Lower leg skin (tissue), 4 donors: ENCODE measurements at places on chromosomes 1 and 21.

DNA sequence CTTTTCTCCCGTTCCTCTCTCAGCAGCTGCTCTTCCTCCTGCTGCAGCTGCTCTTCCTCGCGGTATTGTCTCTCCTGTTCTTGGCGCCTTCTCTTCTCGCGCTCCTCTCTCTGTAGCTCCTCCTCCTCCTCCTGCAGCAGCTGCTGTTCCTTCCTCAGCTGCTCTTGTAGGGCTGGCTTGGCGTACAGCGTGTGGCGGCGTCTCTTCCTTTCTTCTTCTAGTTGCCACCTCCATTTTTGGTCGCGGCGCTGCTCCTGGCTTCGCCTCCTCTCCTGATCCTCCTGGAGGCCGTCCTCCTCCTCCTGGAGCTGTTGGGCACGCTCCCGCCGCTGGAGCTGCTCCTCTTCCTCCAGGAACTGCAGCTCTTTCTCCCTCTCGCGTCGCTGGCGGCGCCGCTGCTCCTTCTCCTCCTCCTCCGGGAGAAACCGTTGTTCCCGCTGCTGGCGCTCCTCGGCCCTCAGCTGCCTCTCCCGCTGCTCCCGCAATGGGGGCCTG, 4.8 kb downstream of the TCHH start:
- no peak for DNase-seq

DNA sequence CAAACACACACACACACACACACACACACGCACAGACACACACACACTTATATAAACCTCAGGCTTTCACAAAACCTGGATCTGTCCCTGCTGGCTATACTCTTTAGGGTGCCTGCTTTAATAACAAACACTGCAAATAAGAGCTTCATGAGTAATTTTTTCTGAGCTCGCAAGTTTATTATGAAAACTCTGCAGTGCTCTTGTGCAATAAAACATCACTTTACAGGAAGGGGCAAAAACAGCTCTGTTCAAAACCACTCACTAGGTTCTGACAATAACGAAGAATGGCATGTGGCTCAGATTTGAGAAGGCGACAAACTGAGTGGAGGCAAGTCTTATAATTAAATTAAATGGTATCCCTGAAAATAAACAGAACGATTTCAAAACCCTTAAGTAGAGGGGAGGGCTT, 42.6 kb upstream of the CTPS1 start:
- no peak for DNase-seq

DNA sequence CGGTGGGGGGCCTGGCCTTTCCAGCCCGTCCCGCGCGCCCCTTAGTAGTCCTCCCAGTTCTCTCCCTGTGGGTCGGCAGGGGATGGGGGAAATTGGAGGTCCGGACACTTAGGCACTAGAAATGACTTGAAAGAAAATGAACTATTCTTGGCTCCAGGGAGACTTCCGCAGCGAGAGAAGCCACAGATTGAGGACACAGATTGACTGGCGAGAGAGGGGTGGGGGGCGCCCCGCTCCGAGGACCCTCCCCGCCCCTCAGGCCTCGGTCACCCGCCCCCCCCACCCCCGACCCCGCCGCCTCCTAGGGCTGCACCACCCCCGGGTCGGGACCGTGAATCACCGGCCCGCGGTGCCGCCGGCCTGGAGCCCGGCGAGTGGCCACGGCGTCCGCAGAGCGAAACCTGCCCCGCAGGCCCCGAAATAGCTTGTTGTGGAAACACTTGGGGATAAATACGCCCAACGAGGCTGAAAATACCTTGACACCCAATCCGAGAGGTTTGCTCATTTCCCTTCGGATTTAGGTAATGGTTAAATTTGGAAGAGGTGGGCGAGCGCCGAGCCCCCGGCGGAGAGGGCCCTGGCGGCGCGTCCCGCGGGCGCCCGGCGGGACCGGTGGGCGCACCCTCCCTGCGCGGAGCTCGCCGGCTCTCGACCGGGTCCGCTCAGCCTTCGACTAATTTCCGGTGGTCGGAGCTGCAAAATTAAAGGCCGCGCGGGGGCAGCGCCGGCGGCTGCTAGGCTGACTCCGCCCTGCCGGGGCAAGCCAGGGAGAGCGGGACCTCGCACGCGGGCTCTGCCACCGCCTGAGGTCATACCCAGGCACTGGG, at the start of gene GFI1:
Gene GFI1 (minus strand): TSS at position 675 of the 827 bp plus-strand sequence. CDS start 3,438 bp downstream, outside the sequence.
- DNase-seq = no peak

DNA sequence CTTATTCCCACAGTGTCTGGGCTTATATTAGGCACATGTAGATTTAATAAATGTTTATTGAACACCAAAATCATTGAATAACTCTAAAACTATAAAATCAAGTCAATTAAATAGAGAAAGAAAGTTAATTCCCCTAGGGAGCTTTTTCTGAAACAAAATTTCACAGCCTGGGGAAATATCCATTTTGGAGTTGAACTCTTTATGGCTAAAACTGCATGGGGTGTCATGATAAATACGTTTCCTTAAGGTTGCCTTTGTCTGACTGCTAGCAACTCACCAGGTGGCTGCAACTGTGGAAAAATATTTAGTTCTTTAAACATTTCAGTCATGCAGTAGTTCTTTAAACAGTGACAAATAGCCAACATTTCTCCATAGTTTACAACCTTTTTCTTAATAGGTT, 496.1 kb downstream of the LRRIQ3 start:
- DNase-seq = no peak

- DNase-seq = no peak
These were observed 226.1 kb downstream of the RGS7 start for GRCh38 chr1:241130881-241131280.

DNA sequence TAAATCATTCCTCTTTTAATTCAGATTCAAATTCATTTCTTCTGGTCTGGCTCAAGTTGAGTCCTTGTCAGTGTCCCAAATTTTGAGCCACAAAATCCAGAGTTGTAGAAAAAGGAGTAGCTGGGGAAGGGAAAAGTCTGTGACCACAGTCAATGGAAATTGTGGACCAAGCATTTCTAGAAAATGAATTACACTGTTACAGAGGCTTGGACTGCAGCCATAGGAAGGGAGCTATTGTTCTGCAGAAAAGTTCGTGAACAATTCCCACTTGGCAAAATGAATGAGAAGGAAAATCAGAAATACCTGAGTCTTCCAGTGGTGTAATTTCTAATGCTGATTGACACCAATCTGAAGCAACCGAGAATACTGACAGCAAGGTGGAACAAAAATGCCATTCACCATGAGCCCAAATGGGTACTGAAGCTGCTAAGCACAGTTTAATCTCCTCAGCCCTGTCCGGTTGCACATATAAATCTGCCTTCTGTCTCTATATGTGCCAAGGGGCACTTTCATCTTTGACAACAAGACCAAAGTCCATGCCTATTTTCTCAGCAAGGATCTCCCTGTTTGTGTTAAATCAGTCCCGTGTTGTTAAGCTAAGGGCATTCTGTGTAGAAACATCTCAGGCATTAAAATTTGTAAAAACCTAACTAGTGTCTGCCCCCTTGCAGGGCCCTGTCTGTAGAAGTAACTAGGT, 51.3 kb downstream of the TEX35 start:
- no peak for DNase-seq

GRCh38 chr1:217542136-217542777, 88.6 kb downstream of the GPATCH2 start:
- DNase-seq = no peak

GRCh38 chr1:91450260-91450659, 45.6 kb upstream of the HFM1 start:
- DNase-seq = no peak

DNA sequence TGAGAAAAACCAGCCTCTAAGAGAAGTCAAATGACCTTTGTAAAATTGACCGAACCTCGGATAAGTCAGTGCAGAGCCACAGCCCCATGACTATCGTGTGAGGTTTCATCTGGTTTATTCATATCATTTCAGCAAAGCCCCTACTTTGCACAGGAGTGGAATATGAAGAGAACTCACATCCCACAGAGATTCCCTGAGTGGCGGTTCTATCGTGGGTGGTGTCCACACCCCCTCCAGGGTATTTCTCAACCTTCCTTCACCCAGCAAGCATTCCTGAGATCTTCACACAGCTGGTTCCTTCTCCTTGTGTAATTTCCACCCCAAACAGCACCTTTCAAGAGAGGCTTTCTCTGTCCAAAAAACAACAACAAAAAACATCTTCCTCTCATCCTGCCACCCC, 47.5 kb downstream of the EVA1C start:
- no peak for DNase-seq

DNA sequence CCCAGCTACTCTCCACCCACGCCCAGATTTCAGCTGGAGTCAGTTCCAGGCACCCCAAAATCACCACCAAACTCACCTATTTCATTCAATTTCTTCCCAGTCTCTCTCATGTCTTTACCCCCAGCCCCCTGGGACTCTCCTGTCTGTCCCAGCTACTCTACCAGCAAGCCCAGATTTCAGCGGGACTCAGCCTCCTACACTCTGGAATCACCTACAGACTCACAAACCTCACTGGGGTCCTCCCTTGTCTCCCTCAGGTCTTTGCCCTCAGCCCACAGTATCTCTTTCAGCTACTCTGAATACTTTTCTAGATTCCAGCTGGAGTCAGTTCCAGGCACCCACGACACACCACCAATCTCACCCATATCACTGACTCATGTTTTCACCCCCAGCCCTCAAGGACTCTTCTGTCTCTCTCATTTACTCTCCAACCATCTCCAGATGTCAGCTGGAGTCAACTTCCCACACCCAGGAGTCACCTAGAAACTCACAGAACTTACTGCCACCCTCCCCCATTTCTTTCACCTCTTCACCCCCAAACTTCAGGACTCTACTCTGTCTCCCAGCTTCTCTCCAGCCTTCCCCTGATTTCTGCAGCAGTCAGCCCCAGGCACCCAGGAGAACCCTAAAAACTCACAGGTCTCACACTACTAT, 1529.3 kb upstream of the TPTE start:
- DNase-seq = peak; percentile 80

- no peak for DNase-seq
These were observed 138.8 kb upstream of the WNT4 start for GRCh38 chr1:22281521-22282363.
